ENCODE measurements at places on chromosomes 1 and 21.

DNA sequence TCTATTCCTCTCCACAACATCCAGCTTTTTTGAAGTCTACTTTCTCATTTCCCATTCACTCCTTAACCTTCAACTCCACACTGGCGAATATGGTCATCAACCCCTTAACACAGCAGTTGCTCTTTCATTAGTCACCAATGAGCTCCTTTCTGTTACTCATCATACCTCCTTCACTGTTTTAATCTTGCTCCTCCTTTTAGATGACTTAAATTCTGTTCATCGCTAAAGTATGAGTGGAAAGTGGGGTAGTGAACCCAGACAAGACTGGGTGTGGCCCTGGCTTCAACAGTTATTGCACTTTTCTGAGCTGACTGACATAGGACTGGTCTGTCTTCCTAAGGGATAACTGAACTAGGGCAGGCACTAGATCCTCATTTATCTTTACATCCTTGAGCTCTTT, 51.3 kb downstream of the AKT3 start:
- no peak for DNase-seq

DNA sequence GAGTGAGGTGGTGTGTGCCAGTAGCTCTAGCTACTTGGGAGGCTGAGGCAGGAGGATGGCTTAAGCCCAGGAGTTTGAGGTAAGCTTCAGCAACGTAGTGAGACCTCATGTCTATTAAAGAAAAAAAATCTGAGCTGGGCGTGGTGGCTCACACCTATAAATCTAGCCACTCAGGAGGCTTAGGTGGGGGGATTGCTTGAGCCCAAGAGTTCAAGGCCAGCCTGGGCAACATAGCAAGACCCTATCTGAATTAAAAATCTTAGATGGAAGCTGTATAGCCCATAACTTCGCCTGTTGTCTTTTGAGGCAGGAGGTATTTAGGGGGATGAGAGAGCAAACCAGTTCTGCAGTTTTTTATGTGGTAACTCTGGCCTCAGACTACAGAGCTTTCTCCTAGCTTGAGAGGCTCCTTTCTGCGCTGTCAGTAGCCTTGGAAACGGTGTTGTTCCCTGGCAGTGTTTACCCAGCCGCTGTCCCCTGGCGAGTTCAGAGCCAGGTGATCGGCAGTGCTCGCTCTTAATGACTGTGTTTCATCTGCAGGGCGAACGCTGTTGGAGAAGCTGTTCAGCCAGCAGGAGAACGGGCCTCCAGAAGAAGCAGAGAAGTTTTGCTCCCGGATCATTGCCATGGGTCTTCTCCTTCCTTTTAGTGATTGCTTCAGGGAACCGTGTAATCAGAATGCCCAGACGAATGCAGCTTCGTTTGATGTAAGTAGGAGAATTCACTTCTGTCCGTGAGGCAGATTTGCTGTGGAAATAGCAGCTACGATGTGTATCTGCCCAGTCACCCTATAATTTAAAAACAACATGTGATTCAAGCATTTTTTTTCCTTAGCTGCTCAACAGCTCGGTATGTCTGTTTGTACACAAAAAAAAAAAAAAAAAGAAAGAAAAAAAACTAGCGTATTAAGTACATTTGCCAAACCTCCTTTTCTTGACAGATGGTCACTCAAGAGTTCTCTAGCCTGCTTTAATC, 31.2 kb downstream of the FMN2 start:
- no peak for DNase-seq

DNA sequence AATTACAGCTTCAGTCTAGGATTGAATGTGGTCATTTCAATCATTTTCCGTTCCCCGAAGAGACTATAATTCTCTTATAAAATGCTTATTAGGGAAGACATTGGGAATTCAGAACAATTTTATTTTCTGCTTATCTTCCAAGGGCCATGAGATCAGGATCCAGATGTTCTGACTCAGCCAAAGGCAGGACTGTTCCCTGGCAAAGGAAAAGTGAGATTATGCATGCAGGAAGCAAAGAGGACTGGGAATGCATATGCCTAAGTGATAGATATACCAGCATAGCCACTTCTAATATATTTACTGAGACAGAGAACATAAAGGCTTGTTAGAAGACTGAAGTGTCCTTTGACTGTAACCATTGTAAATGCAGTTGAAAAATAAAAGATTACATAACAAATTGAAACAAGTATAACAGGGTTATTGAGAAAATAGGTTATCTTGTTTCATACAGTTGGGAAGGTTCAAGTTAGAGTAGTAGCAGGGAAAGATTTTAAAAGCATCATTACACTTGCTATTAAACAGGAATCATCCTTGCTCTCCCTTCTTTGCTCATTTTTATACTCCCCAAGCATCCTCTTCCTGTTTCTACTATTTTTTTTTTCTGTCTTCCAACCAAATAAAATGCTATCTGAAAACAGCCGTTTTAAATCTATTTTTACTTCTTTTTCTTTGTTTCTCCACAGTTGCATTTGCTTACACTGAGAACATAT, 439.6 kb upstream of the ADAMTS5 start:
- DNase-seq = no peak

- DNase-seq = no peak
Measured at GRCh38 chr1:244837597-244838258, 2.3 kb downstream of the COX20 start.

- DNase-seq = no peak
Measured at GRCh38 chr21:16176570-16176969, 446.8 kb downstream of the USP25 start.

DNA sequence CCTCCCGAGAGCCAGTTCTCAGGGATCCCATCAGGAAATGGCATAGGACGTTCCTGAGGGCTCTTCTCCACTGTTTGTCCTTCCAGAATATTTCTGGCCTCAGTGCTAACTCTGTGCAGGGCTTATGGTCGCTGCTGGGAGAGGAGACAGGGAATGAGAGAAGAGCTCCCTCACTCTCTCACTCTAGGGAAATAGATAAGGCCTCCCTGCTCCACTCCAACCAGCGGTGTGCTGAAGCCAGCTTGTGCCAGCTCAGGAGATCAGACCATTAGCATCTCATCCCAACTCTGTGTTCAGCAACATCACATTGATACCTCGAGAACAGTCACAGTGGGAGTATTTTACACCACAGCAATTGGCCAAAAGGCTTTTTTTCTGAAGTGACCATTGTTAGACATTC, 49.2 kb upstream of the ZC3H12A start:
- no peak for DNase-seq

GRCh38 chr1:247360116-247360898, 28.6 kb upstream of the ZNF496 start:
- no peak for DNase-seq

GRCh38 chr1:180765151-180765550, 133.3 kb downstream of the XPR1 start:
- no peak for DNase-seq

- no peak for DNase-seq
Measured at GRCh38 chr21:38986806-38987632, 181.3 kb downstream of the ETS2 start.

DNA sequence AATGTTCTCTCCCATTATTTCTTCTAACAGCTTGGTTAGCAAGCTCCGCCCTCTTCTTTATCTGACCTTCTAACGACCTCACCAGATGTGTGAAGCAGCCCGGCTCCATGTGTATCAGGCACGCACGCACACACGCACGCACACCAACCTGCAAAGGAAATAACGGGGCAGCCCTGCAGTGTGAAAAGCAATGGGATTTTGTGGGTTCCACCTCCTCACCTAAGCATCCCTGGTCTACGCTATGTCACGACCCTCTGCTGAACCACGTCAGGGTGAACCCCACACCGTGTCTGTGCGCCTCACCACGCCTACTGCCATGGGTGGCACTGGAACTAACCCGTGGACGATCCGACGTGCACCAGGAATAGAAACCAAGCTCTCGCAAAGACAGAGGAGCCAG, 10.4 kb downstream of the SSU72 start:
- DNase-seq = no peak

DNA sequence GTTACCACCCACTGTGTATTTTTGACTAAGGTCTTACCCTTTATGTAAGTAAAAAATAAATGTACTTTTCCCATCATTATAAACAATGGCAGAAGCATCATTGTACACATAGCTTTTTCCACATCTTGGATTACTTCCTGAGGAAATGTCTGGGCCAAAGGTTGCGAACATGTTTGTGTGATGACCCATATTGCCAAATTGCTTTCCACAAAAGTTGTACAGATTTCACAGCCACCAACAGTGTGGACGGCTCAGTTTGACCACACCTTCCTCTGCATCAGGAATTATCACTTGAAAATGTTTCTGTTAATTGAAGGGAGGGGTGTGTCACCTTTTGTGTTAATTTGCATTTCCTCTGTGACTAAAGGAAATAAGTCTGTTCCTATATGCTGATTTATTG, 25.7 kb downstream of the AKNAD1 start:
- DNase-seq = no peak

GRCh38 chr1:109531826-109532364, 7.8 kb upstream of the GPR61 start:
- DNase-seq = no peak

DNA sequence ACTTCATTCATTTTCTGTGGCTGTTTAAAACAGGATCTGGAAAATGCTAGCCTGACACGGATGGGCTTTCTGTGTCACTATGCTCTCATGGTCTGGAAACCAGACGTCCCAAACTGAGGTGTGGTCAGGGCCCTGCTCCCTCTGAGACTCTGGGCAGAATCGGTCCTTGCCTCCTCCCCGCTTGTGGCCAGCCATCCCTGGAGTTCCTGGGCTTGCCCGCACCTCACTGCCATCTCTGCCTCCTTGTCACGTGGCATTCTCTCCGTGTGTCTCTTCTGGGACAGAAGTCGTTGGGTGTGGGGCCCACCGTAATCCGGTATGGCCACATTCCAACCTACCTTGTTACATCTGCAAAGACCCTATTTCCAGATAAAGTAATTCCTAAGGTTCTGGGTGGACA, 10.1 kb upstream of the ACTRT2 start:
- no peak for DNase-seq

- no peak for DNase-seq
Measured at GRCh38 chr1:161158316-161159010, 837 bp upstream of the USP21 start.

GRCh38 chr1:228198977-228199590, 8.8 kb upstream of the OBSCN start:
- DNase-seq = no peak

GRCh38 chr1:230368871-230369270, 57.3 kb downstream of the PGBD5 start:
- no peak for DNase-seq

- no peak for DNase-seq
Measured at GRCh38 chr1:245263529-245264095, 108.8 kb downstream of the KIF26B start.

- DNase-seq = no peak
Measured at GRCh38 chr1:92536980-92537884, 50.5 kb upstream of the GFI1 start.

DNA sequence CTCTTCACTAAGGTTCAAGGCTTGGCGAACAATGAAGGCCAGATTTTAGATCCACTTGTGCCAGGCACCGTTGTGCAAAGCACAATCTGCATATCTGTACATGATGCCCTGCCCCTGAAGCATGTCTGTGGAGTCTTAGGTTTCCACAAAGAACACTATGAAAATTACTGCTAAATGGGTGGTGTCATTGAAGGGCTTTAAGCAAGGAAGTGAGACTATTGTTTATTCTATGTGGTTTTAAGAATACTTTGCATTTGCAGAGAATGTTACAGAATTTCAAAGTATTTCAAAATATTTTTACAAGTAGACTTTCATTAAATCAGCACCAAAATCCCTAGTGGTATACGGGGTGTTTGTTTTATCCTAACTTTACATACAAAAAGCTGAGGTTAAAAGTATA, 8.8 kb downstream of the TSEN15 start:
- no peak for DNase-seq

GRCh38 chr1:33161061-33161681, 20.7 kb downstream of the TRIM62 start:
- no peak for DNase-seq

Measured in activated gamma-delta T cell treated with Interleukin-2 at 50 U/mL for 16 hours (primary cell).